Endodermal cell (in vitro differentiated cells): ENCODE measurements at places on chromosomes 4 and X. TPM values are rescaled to one million over a fixed set of nuclear protein-coding genes. Genes with fewer than 3 reads are reported as not detected.

ADRA2C gene
- 16.0 and 16.5 TPM in 2 replicates for total RNA-seq

GRCh38 chr4:70511365-70511764 is 7.0 kb upstream of the AMTN start:
- H3K4me3 ChIP-seq = no peak overlapping the region
- no peaks in the 10 kb centered on the region for H3K36me3 ChIP-seq
- H3K27me3 ChIP-seq = peaks cover 43% of the 10 kb centered on the region
- no peak overlapping the region for H3K27ac ChIP-seq

CENPC gene
- total RNA-seq = 28.9 to 32.3 TPM (median 30.0 TPM) in 3 replicates

GRCh38 chr4:47049347-47049746 is 18.0 kb downstream of the GABRB1 start:
- H3K4me3 ChIP-seq = no peak overlapping the region
- no peaks in the 10 kb centered on the region for H3K36me3 ChIP-seq
- no peak for DNase-seq
- no peaks in the 10 kb centered on the region for H3K27me3 ChIP-seq
- H3K4me1 ChIP-seq = no peaks in the 10 kb centered on the region
- no peak overlapping the region for H3K27ac ChIP-seq

PCDH10 gene
- total RNA-seq = 89.7 and 111 TPM in 2 replicates

SHROOM4 gene
- total RNA-seq = 10.4 to 22.8 TPM (median 20.5 TPM) in 3 replicates

GRCh38 chrX:19682712-19683331 is 167.5 kb upstream of the MAP3K15 start:
- no peaks in the 10 kb centered on the region for H3K27me3 ChIP-seq
- no peaks in the 10 kb centered on the region for H3K36me3 ChIP-seq
- DNase-seq = peak; percentile 67
- H3K4me3 ChIP-seq = no peak overlapping the region

DNA sequence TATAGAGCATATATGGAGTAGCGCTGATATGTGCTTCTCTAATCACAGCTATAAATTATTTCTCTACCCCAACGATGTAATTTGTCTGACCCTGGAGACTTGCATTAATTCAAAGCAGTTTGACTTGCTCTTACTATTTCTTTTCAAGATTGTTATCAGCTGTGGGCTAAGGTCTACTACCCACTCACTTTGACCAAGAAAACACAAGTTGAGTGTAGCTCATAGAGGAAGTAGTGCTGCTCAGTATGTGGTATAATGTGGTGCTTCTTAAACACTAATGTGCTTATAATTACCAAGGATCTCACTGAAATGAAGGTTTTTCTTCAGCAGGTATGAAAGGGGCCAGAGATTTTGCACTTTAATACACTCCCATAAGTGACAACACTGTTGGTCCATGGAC is 70.1 kb downstream of the INPP4B start:
- H3K27me3 ChIP-seq = no peaks in the 10 kb centered on the region
- H3K4me1 ChIP-seq = peaks cover 3% of the 10 kb centered on the region
- H3K27ac ChIP-seq = no peak overlapping the region
- H3K36me3 ChIP-seq = no peaks in the 10 kb centered on the region
- DNase-seq = no peak

RIPPLY1 gene
- total RNA-seq = not detected in 3 replicates

MAML3 gene
- total RNA-seq = 32.2 to 76.5 TPM (median 33.3 TPM) in 3 replicates

SLIT2 gene
- total RNA-seq = 3.5 and 5.4 TPM in 2 replicates

- DNase-seq = no peak
- H3K4me3 ChIP-seq = no peak overlapping the region
- H3K27ac ChIP-seq = no peak overlapping the region
Measured at GRCh38 chr4:7912826-7913225, 26.8 kb downstream of the AFAP1 start.

GPR34 gene
- total RNA-seq = not detected in 2 replicates

MMGT1 gene
- total RNA-seq = 19.2 and 20.3 TPM in 2 replicates

TCP11X1 gene
- 0.40 TPM in 1 of 3 replicates, not detected in the others for total RNA-seq

- H3K36me3 ChIP-seq = no peaks in the 10 kb centered on the region
- no peak overlapping the region for H3K27ac ChIP-seq
- H3K4me3 ChIP-seq = peak overlapping the region; percentile 70
- no peaks in the 10 kb centered on the region for H3K27me3 ChIP-seq
Measured at GRCh38 chrX:41442824-41443550, 4.2 kb upstream of the NYX start.

GRCh38 chrX:1778817-1779216 is 164.0 kb downstream of the ASMT start:
- no peaks in the 10 kb centered on the region for H3K36me3 ChIP-seq
- no peak overlapping the region for H3K4me3 ChIP-seq
- H3K27me3 ChIP-seq = no peaks in the 10 kb centered on the region

SSX3 gene
- not detected in 2 replicates for total RNA-seq

DNA sequence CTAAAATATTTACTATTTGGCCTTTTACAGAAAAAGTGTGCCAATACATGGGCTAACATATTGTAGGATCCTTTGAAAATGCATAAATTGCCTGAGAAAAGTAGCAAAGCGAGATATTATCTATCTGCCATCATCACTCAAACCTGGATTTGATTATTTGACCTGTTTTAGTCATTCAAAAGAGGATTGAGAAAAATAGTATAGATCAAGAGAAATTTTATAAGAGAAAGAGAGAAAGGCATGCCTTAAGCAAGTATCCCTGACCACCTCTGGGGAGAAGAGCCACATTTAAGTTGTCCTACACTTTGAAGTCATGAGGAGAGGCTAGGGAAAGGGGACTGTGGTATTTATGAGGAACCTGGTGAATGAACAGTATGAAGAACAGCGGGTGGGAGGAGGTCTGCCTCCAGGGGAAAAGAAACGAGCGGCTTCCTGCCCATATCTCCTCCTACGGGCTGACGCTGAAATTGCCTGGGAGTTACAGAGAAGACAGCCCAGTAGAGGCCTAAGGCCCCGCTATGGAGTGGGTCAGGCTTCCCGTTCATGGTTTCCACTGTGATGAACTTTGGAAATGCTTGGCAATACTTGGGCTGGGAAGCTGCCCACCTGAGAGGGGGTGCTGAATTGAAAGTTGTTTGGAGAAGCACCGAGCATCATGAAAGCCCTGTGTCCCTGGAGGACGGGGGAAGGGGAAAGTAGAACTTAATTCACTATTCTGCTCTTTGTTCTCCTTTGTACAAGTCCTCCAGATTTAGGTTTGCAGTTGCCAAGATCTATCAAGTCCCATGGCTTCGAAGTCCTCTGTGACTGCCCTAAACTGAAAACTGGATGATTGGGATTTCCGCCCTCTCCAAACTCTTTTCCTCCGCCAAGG is 106.9 kb upstream of the ACSL4 start:
- H3K4me3 ChIP-seq = no peak overlapping the region
- no peak overlapping the region for H3K27ac ChIP-seq
- DNase-seq = peak; percentile 77
- H3K4me1 ChIP-seq = no peaks in the 10 kb centered on the region
- no peaks in the 10 kb centered on the region for H3K27me3 ChIP-seq

- no peaks in the 10 kb centered on the region for H3K4me1 ChIP-seq
- H3K36me3 ChIP-seq = no peaks in the 10 kb centered on the region
Measured at GRCh38 chr4:102988429-102989020, 31.0 kb downstream of the SLC9B1 start.

DNA sequence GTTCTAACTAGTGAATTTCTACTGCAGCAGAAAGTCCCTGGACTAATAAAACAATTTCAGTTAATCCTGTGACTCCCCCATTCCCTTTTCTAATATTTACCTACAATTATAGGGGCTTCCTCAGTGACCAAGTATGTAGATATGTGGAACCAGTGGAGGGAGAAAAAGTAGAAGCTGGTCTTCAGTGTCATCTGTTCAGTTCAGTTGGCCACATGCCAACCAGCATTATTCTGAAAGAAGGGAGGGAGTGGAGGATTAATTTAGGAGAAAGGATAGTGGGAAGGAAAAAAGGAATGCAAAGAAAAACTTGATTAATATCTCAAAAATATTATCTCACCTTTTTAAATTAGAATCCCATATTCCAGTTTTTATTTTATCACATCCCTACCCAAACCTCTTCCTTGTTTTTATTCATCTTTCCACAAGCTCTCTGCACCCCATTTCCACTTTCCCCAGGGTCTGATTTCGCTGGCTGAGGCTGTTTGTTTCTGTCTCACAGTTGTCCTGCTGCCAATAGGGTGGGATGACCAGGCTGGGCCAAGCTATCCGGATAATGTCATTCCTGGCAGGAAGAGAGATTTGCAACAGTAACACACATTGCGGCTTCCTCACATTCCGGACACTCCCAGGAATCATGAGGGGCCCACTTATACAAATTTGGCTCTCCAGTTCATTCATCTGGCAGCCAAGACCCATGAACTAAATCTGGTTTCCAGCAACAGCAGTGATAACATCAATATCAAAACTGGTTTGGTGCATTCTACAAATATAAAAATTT is 24.6 kb upstream of the ANTXR2 start:
- no peaks in the 10 kb centered on the region for H3K27me3 ChIP-seq
- no peaks in the 10 kb centered on the region for H3K36me3 ChIP-seq
- H3K4me1 ChIP-seq = no peaks in the 10 kb centered on the region
- H3K27ac ChIP-seq = no peak overlapping the region

DNA sequence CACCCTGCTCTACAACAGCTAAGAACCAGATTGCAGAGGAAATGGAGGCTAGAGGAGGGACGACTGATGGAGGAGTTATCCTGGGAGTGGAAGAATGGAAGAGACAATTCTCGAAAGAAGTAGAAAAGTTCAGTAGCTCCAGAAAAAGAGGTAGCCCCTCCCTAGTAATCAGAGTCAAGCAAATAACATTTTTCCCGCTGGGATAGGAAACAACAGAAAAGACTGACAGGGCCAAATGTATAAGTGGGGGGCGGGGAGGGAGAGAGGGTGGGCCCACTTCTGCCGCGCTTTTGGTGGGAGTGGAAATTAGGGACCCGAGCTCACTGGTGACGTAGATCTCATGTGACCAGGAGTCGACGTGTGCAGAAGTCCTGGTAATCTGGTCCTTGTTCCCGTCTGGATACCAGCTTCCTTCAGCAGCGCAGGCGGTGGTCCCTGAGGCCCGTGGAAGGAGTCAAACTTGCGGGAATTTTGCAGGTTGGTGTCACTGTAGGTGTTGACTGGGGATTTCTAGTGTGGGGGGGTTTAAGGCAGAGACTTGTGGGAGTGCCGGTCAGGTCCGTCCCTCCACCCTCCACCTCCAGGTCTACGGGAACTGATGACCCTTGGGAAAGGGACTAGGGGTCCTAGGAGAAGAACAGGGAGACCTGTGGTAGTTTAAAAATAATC is at the start of gene TCEAL9:
Gene TCEAL9, plus strand, starts transcription at position 377 of the 669 bp plus-strand sequence. CDS start 1,179 bp downstream, outside the sequence.
- H3K36me3 ChIP-seq = peaks cover 9% of the 10 kb centered on the region
- peak; percentile 85 for DNase-seq
- H3K4me1 ChIP-seq = no peaks in the 10 kb centered on the region
